Non-pigmented ciliary epithelial cell (primary cell): ENCODE measurements at places on chromosomes 13 and 19.
A peak's percentile ranks its signal among the peaks of the same experiment; 100 is the strongest.

DNA sequence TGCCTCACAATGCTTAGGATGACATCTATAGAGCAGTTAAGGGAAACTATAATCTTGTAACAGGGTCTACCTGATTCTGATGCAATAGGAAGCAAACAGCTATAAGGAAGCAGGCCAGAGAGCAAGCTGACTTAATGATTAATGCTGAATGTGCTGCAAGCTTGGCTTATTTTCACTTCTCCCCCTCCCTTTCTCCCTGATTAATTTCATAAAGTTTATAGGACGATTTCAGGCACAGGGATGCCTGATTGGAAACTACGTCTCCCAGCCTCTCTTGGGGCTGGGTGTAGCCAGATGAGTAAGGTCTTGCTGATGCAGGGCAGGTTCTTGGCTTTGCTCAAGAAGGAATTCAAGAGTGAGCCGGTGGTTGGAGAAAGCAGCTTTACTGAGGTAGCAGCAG lies 82.8 kb upstream of the MRI1 start:
- DNase-seq, result no peak

DNA sequence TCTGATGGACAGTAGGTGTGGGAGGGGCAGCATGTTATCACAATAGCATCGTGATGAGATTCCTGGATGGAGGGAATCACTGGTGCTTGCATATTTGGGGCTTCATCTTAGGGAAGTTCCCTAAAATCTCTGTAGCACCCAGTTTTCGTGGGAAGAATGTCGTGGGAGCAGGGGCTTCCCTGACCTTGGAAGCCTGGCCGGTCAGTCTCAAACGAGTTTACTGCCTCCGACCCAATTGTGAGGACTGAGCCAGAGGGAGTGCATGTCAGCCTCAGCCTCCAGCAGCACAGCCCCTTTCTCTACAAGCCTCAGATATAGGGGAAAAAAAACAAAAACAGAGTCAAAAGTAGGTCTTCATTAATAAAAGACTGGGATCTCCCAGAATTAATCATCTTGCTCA lies 32.2 kb downstream of the COL4A2 start:
- DNase-seq, result no peak

- no peak for DNase-seq
These were observed 62.9 kb downstream of the NDFIP2 start for GRCh38 chr13:79543883-79544282.

DNA sequence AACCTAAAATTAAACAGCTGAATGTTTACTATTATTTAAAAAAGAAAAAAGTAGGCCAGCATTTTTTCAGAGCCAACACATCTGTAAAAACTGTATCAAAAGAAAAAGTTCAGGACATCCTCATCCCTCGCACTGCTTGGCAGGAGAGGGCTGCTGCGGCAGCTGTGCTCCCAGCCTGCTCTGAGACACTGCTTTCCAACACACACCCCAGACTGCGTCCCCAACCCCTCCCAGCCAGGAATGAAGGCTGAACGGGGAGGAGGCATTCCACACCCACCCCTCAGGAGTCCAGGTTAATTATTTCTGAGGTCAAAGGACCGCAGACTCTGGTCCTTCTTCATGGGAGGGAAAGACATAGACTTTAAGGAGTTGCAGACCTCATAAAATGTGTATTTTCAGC lies 43.1 kb downstream of the COL4A1 start:
- DNase-seq, result no peak

GRCh38 chr19:54233941-54234340 lies 8.6 kb downstream of the LILRA6 start:
- DNase-seq, result no peak

GRCh38 chr19:54506079-54506478 lies 3.4 kb downstream of the LAIR2 start:
- DNase-seq, result no peak

GRCh38 chr19:3665681-3666544 lies 34.4 kb downstream of the PIP5K1C start:
- DNase-seq, result no peak

- no peak for DNase-seq
These were observed 2.9 kb upstream of the FTL start for GRCh38 chr19:48962029-48962848.

DNA sequence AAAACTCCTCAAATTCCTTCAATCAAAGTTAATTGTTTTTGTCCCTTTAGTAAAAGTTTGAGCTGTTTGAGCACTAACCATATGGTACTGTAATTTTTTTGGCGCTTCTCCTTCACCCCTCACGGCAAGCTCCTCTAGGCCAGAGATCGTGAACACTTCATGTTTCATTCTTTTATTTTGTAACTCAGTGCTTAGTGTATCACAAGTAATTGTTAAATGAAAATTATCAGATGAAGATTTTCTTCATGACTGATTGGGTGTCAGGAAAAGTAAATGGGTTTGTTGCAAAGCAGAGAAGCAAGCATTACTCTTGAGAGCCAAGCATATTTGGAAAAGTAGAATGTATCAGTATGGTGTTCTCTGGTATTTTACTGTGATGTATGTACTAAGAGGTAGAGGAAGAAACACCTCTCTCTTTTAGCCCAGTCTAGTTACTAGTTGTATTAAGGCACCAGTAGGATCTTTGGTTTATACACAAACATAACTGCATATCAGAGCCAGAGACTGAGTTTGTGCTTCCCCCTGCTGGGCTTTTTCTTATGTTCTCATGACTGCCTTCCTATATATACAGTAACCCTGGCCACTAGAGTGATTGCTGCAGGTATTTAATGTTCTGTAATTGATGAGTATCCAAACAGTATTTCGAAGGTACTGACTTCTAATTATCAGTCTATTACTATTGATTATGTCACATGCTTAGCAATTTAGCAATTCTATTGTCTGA lies 202.3 kb upstream of the KLHL1 start:
- DNase-seq, result peak; percentile 10

DNA sequence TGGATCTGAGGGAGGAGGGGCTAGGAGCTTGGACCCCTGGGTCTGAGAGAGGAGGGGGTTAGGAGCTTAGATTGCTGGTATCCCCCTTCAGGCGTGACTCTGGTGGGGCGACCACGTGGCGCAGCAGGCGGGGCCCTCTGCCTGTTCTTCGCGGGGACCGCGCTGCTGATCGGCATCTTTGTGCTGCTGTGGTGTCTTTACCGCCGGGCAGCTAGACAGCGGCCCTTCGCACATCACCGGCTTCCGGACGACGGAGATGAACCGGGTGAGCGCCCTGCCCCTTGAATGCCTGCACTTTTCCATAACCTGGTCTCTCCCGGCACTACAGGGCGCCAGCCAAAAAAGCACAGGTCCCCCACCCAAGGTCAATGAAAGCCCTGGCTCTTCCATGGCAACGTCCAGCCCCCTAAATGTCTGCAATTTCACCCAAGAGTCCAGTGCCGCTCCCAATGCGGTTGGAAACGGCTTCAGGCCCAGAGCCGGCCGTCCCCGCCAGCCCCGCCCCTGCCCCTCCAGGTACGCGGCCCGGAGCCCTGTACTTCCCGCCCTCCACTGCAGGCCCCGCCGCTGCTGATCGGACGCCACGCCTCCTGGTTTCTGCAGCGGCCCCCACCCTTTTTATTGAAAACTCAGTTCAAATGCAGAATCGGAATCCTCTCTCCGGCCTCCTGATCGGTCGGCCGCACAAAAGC lies 2.8 kb downstream of the GFY start:
- no peak for DNase-seq

DNA sequence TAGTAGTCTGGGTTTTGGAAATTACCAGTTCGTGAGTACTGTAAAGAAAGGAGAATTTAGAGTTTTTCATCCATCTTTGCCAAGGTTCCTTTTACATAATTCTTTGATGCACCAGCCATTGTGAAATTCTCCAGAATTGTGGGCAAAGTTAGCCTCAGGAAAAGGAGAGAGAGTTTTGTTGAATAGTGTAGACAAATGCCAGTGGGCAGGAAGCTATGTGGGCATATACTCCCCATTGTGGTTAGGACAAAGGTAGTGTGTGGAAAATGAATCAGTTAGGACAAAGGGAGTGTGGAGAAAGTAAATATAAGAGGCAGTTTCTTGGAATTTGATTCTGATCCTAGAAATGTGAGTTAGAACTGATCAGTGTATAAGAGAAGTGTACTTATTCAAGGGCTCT lies 67.9 kb downstream of the PCCA start:
- no peak for DNase-seq

DNA sequence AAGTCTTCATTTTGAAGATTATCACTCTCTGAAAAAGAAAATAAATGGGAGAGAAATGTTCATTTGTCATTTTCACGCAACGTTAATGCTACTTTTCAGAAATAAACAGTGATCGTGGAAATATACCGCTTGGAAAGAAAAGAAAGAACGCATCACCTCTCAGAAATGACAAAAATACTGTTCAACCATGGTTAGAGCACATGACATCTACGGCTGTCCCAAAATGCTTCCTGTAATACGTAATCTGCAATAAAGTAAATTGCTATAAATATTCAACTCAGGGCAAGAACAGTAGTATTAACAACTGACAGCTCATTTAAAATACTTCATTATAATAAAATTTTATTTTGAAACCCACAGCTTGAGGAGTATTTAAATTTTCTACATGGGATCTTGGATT lies 15.2 kb downstream of the LATS2 start:
- DNase-seq, result no peak

DNA sequence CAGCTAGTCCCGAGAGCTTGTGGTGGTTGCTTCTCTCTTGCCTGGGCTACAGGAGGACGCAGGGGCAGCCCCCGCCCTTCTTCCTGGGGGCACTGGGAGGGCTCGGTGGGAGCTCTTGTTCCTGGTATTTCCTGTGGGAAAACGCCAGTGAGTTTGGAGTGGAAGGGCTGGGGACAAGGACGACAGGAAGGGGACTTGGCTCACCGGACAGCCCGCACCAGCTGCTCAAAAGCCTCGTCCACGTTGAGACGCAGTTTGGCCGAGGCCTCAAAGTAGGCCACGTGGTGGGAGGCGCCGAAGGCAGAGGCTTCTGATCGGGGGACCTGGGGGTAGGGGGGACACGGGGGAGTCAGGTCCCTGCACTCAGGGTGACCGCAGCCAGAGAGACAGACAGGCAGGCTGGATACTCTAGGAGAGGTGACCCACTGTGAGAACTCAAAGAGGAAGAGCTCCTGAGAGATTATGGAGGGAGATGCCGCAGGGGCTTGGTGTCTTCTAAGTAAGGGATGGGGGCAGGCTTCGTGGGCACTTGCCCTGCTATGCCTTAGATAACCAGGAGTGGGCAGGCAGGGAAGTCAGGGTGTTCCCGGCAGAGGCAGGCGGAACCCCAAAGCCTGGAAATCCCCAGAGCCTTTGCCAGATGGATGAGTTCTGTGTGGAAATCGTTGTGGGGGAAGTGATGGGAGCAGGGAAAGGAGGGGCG lies 4.3 kb downstream of the RRAS start:
- DNase-seq, result no peak

- DNase-seq, result peak; percentile 85
These were observed at the start of gene CCDC8 for GRCh38 chr19:46413262-46414031. Gene CCDC8, minus strand, starts transcription at chr19:46413564. Its CDS starts 754 bp downstream, at chr19:46412810.

DNA sequence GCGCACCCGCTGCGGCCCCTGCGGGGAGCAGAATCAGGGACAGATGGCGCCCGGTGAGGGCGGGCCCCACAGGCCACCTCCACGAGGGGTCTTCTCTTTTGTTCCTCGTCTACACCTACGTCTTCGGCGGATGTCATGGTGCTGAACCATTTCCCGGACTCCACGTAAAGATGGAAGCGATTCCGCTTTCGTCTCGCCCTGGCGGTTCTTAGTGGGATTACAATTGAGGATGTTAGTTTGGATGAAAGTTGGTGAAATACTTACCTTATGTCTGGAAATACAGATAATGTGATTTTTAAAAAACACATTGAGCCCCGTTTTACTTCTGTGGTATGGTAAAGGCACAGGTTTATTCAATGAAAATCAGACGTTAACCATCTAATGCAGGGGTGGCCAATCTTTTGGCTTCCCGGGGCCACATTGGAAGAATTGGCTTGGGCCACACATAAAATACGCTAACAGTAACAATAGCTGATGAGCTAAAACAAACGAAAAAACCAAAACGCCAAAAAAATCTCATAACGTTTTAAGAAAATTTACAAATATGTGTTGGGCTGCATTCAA lies 1.4 kb upstream of the ZMYM5 start:
- DNase-seq, result peak; percentile 44

GRCh38 chr19:19587771-19588170 lies 30.7 kb downstream of the PBX4 start:
- DNase-seq, result no peak

DNA sequence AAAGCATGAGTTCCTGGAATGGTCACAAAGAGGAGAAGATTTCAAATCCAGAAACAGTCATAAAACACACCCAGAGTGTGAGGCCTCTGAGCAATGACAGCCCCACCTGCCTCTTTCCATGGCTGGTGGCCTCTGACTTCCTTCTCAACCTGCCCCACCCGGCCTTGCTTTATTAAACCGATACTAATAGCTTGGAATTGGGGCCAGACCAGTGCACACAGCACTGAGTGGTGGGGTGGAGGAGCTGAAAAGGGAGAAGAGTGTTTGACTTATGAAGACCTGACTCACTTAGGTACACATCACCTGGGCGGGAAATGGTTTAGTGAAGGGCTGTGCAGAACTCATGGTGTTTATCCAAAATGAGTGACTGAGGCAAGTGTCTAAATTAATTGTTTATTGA lies 20.7 kb upstream of the CEACAM6 start:
- no peak for DNase-seq

DNA sequence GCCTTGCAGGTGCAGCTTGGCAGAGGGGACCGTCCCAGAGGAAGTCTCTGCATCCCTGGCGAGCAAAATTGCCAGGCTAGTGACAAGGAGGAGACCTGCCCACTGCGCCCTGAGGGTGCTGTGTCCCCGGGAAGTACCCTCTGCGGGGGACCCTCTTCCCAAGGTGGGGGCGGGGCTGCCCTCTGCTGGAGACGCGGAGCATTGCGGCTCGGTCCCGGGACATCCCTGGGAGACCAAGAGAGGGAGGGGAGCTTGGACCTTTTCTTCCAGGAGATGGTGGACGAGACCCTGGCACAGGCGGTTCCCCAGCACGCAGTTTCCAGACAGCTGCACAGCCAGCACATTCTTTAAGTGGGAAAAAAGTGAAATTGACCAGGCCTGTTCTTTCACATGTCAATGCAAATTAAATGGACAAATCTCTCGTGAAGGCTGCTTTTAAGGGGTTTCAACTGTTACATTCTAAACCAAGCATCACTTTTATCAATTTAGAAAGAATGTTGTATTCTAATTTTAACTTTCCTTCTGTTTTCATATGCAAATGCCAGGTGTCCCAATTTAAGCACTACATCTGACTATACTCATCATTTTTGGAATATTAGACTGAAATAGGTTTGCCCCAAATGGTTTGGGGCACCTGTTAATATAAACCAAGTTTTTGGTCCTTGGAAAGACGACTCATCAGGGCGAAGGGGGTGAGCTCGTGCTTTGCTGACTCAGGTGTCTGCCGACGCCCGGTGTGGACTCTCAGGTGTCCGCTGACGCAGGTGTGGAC lies 60.7 kb downstream of the MCF2L start:
- no peak for DNase-seq

DNA sequence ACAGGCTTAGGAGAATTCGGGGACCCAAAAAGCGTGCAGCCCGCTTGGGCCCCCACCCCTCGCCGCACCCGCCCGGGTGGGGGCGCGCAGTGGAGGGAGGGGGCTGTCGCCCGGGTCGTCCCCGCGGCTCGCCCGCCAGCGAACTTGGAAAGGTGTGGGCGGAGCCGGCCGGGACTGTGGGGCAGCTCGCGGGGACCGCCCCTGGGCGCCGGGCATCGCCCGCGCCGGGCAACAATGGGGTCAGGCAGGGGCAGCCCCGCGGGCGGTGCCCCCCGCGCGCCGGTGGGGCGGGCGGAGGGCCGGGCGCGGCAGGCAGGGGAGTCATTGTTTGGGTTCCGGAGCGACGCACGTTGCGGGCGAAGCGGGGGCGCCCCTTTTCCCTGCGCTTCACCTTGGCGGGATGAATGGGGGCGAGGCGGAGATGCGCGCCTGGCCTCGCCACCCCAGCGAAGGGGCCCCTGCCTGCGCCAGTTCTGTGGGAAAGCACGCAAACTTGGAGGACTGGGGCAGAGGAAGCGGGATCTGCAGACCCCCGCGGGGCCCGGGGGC lies 647 bp upstream of the KLF12 start:
- no peak for DNase-seq
